NCI-H460 (cell line): ENCODE measurements at places on chromosomes 12 and 14.

GRCh38 chr12:45688183-45688582 lies 41.3 kb upstream of the ARID2 start:
- DNase-seq: no peak

GRCh38 chr14:92726135-92726932 lies 22.1 kb downstream of the LGMN start:
- peak; percentile 73 for DNase-seq

GRCh38 chr12:103348935-103349334 lies 146.8 kb downstream of the C12orf42 start:
- DNase-seq: no peak

DNA sequence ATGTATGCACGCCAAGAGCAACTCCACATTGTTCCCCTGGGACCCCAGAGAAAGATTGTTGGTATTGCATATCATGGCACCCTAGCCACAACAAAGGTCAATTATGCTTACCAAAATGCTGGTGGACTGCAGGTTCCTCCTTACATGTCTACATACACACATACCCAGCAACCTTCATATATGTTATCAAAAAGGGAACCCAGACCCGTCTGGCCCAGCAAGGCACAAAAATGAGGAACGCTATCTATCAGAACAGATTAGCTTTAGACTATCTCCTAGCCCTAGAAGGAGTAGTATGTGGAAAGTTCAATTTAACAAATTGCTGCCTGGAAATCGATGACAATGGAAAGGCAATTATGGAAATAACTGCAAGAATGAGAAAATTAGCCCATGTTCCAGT lies 61.5 kb downstream of the DHRS2 start:
- DNase-seq: no peak

DNA sequence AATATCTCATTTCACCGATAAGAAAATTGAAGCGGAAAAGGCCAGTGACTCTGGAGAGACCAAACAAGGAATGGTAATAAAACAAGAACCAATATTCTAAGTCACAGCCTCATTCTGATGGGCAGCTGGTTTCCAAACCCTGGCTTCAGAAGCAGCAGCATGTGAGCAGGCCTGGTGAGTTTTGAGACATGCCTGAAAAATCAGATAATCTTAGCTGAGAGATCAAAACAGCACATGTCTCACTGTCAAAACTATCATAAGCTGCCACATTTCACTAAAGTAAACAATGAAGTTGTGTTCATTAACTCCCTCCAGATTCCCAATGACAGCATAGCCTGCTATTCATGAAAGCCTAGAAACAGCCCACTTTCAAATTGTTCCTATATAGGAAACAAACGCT lies 36.5 kb downstream of the CIT start:
- DNase-seq: no peak

- no peak for DNase-seq
Observed at GRCh38 chr14:50530794-50531365, 1.5 kb downstream of the MAP4K5 start.

DNA sequence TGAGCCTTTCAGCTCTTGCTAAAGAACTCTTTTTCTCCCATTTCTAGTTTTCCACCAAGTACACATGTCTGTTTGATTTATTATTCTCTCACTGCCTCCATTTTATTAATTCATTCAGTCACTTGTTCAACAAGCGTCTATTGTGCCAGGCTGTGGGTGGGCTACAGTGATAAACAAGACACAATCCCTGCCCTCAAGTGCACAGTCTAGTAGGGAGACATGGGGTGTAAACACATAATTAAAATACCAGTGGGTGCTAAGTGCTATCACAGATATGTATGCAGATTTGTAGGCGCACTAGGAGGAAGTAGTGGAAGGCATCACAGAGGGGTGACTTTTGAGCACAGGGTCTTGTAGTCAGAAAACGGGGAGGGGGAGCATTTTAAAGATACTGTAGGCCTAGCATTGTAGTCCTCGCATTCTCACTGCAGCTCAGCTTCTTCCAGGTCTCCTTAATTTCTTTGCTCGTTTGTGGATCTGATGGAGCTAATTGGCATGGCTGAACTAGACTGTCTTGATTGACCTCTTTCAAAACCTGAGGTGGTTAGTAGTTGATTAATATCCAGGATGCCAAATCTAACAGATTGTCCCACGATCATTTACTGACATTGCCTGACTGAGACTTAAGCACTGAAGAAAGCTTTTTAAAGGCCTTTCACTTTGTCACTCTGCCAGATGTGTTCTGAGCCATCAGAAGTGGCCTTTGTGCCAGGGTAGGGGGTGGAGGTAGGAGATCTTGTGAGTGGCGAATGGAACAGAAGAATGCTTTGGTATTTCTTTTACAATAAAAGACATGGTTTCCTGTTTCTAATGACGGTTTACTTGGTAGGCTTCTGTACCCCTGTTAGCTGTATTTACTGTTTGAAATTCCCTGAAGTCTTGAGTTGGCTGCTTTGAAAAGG lies 116.9 kb downstream of the DIP2B start:
- no peak for DNase-seq

DNA sequence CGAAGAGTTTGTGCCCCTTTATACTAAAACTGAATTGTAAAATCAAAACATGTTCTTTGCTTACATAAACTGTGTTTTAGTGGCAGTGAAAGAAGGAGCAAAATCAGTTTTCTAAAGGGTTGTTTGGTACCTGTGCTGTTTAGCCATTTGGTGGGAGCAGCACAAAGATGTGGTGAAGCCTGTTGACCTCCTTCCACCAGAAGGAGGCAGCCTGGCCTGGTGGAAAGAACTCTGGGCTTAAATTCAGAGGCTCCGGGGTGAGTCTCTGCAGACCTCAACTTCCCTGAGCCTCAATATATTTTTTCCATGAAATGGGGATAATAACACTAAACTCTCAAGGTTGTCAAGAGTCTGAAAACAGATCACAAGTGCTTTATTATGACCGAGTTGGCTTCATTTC lies 502.5 kb downstream of the VRK1 start:
- DNase-seq: no peak

DNA sequence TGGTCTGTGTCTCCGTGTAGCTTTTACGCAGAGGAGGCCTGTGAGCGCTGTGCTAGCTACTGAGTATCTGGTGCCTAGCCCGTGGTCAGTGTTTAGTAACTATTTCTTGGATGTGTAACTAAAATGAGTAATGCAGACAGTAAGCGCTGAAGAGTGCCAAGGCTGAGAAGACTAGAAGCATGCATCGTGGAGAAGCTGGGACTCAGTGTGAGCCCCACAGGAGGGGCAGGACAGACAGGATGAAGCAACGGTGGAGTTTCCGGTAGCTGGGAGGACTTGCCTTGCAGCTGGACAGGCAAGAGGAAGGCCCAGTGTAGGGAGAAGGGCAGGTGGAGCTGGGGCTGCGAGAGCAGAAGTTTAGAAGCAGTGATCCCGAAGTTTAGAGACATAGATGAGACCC lies 233.4 kb upstream of the FKBP4 start:
- DNase-seq: no peak

- no peak for DNase-seq
Observed at GRCh38 chr12:22447223-22447622, 97.1 kb downstream of the C2CD5 start.

- no peak for DNase-seq
Observed at GRCh38 chr14:32352631-32353030, 23.5 kb downstream of the AKAP6 start.

- no peak for DNase-seq
Observed at GRCh38 chr14:65434216-65434850, 21.8 kb downstream of the FUT8 start.

DNA sequence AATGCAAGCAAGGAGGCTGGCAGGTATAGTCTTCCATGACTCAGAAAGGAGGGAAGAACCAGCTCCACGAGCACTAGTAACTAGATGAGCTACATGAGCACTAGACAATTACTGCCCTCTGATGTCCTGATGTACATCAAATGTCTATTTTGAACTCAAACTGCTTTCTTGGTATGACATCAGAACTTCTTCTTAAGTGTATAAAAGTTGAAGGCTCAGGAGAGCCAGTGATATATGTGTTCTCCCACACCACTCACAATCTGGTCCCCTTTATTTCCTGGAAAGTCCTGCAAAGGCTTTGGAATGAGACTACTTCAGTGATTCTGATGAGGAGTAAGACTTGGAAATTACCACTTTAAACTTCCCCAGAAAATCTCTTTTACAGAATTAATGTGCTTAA lies 18.5 kb upstream of the DHRS7 start:
- DNase-seq: peak; percentile 11

GRCh38 chr14:94713115-94713514 lies 56.8 kb downstream of the GSC start:
- no peak for DNase-seq

GRCh38 chr14:79596551-79596950 lies 614.8 kb downstream of the DIO2 start:
- no peak for DNase-seq

- DNase-seq: no peak
Observed at GRCh38 chr14:76109087-76109880, 42.4 kb upstream of the GPATCH2L start.

DNA sequence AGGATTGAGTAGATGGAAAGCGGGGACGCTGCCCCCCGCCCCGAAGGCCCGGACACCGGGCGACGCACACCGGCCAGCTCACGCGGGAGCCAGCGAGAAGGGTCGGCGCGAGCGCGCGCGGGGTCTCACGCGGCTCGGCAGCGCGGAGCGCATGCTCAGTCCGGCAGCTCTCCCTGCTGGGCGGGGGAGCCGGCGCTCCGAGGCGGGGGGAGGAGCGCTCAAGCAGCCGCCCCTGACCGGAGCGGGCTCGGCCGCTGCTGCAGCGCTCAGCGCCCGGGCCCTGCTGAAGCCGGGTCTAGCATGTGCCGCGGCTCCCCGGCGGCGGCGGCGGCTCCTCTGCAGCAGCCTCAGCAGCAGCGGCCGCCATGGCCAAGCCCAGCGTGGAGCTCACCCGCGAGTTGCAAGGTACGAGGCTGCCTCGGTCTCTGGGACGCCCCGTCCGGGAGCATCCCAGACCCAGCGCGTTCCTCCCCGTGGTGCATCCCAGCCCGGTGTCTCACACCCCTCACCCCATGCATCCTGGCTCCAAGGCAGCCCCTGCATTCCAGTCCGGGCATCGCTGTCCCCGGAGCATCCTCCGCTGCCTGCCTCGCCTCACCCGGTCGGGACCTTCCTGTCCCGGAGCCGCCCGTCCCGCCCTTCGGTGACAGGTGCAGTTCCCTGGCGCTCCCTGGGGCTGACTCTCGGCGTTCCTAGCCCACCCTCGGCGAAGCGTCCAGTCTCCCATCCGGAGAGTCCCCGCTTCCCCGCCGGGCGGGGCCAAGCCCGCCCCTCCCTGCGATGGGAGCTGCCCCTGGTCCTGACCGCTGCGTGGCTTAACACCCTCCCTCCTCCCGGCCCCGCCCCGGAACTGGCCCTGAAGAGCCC lies at the start of gene CARMIL3:
CARMIL3 (plus strand) TSS at position 221 of the 867 bp plus-strand sequence; CDS start at position 366, 145 bp downstream.
- peak; percentile 46 for DNase-seq

- no peak for DNase-seq
Observed at GRCh38 chr12:81176796-81177195, 98.9 kb downstream of the ACSS3 start.

GRCh38 chr14:70064136-70064865 lies 124.5 kb downstream of the SLC8A3 start:
- no peak for DNase-seq

DNA sequence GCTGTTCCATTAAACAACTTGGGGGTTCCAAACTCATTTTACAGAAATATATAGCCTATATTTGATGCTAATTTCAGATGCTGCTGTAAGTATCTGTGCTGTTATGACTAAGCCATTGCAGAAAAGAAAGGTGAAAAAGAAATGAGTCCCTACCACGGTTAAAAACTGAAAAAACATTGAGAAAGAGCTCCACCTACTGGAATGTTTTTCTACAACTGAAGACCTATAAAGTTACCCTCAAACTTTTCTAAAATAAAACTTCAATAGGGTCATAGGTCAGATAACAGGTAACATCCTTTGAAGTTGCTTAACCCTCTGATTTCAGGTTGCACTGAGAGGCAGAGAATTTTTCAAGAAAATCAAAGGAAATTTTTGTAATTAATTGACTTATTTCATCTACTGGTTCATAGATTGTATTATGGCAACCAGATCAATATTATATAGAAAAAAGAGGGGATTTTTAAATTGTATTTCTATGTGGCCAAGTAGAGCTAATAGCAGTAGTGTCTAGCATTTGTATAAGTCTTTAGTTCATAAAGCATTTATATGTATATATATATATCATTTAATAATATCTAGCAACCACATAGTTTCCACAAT lies 279.9 kb downstream of the RPS29 start:
- peak; percentile 6 for DNase-seq

DNA sequence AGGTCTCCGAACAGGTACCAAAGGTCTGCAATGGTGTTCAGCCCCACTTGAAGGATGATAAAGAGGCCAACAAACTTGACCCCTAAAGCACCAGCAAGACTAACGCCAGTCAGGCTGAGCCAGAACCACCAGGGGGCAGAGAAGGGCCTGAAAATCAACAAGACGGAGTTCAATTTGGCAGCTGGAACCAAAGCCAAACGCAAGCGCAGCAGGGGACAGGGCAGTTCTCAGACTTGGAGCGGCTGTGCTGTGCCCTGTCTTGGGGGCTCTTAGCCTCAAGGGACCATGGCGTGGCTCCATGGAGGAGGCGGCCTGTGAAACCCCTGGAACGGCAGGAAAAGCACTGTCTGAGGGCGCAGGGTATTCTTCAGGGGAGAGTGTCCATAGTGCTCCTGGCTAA lies 19.6 kb downstream of the POMT2 start:
- DNase-seq: peak; percentile 75

DNA sequence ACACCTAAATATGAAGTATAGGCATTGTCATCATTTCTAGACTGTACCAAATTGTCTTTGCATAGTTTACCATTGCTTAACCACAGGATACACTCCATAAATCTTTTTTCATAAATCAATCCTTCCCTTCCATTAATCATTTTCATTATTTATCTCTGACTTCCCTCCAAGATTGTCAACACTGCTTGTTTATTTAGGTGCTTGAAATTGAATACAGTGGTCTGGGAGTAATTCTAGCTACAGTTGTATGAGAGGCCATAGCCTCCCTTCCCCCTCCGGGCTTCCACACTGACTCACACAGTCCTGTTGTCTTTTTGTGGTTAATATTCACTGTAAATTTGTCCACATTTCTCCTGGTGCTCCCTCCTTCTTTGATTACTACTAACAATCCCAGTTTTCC lies 114.2 kb upstream of the ARID2 start:
- no peak for DNase-seq

DNA sequence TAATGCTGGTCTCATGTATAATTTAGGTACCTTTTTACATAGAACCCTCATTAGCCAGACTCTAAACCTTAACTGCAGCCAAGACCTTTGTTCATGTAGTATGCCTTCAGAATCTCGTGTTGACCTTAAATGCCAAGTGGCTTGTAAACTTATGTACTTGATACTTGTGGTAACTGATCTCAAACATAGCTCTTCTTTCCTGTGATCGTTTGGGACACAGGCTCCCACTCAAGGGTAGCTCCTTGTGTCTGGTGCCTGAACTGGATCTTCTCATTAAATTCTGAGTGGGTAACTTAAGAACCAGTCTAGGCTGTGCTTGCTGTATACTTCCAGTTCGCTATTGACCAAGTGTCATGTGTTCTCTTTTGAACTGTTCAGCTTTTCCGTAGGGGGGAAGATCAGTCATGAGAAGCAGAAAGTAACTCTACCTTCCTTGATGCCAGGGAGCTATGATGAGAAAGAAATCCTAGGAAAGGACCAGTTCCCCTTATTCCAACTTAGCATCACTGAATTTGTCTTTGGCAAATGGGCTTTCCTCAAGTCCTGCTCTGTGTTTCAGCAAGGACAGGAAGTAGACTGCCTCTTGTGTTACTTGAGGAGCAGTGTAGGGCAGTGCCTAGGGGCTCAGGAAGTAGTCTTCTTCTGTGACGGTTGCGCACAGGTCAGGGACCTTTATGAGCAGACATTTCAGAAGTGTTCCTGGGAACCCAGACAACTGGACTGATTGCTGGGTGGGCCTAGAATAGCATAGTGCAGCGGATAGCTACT lies 2.5 kb downstream of the LGALS3 start:
- DNase-seq: peak; percentile 64

- DNase-seq: no peak
Observed at GRCh38 chr12:72699362-72699761, 427.2 kb downstream of the TRHDE start.
